ENCODE measurements at places on chromosomes 2 and 18.
A peak's percentile ranks its signal among the peaks of the same experiment; 100 is the strongest.

DNA sequence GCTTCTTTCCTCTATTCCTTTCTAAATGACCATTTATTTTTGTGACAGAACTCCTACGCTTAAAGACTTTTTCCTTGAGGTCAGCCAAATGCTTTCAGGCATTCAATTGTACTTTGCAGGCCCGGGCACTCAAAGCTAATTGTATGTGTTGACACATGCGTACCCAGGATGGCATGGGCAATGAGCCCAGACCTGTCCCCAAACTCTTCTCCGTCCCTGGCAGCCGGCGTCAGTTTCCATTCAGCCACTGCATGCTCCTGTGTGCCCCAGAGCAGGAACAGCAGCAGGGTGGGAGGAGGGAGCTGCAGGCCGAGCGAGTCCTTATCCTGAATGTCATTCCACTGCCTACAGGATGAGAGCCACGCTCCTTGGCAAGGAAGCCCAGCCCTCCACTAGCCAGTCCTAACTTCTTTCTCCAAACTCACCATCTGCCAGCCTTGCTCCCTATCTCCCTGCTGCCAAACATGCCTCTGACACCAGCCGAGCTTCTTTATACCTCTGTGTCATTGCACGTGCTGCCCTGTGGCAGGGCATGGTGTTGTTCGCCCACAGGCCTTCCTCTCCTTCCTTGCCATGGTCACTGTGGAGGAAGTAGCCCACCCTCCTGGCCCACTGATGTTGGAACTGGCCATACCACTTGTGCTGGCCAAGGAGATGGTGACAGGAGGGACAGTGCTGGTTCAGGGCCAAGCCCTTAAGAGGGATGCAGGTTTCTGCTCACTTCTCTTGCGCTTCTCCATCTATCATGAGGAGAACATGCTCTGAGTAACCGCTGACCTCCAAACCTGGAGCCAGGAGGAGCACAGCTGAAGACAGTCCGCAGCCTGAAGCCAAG, 116.9 kb upstream of the FHL2 start:
- DNase-seq = no peak

- no peak for DNase-seq
These were observed 442.5 kb downstream of the LRATD1 start for GRCh38 chr2:15074751-15075700.

DNA sequence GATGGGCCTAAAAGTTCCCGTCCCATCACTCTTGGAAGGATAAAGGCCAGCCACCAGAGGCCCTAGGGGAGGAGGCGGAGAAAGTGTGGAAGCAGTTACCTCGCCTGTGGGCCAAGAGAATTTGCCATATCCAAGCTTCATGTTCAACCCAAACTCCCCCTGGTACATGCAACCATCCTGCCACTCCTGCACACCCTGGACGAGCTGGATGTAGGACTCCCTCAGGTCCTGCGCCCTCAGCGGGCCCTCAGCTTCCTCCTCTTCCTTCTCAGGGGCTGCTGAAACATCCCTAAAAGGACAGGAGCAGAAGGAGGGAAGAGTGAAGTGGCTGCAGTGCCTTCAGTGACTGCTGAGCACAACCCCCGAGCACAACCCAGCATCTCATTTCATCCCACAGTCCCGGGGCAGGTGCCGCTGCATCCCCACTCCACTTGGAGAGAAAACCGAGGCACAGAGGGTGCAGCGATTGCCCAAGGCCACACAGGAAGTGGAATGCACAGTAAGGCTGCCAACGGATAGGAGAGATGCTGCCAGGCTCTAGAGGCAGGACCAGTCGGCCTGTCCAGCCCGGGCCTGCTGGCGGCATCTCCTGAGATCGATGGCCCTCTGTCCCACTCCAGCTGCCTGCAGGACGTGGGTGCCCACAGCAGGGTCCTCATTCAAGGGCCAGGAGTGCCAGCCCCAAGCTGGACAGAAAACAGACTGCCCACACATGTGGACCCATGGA, 2.9 kb downstream of the ANKMY1 start:
- DNase-seq = no peak

- DNase-seq = no peak
These were observed 79.7 kb downstream of the GREB1L start for GRCh38 chr18:21321711-21322110.

- DNase-seq = no peak
These were observed 50.6 kb upstream of the ITSN2 start for GRCh38 chr2:24410976-24411375.

DNA sequence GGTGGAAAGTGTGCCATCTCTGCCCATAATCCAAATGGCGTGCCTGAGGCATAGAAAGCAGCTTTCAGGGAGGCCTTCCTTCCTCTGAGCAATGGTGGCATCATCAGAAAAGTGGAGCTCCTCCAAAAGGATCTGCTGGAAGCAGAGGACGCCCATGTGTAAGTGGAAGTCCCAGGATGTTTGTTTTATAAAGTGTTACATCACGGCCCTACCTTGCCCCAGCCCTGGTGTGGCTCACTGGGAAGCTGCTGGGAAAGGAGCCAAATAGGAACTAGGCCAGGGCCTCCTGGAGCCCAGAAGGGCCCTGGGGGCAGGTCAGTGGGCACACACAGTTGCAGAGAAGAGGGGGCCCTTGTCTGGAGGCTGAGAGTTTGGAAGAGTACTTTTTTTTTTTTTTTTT, 4.2 kb upstream of the ODC1 start:
- no peak for DNase-seq

DNA sequence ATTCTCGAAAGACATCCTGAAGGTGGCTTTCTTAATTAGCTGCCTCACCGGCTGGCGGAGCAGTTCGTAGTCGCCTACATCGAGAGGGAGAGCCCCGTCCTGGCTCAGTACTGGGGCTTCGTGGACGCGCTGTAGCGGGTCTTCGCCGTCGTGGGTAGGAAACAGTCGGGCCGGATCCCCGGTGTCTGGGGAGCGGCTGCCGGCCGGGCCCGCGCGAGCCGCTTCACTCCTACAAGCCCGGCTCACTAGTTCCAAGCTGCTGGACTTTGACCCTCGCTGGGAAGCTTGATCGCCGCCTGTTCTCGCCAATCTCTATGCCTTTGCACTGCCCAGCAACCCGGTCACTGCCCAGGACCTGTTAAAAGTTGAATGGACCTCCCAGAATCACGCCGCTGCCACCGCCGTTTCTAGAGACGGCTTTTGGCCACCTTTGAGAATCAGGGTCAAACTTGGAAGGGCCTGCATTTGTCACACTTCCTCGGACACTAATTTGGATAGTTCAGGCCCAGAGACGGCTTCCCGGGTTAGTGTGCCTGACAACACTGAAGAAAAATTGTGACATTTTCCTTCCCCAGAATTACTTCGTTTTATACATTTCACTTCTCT, 41.4 kb upstream of the AKAIN1 start:
- DNase-seq = peak; percentile 47

GRCh38 chr18:61694236-61694635, 198.6 kb downstream of the RNF152 start:
- no peak for DNase-seq

DNA sequence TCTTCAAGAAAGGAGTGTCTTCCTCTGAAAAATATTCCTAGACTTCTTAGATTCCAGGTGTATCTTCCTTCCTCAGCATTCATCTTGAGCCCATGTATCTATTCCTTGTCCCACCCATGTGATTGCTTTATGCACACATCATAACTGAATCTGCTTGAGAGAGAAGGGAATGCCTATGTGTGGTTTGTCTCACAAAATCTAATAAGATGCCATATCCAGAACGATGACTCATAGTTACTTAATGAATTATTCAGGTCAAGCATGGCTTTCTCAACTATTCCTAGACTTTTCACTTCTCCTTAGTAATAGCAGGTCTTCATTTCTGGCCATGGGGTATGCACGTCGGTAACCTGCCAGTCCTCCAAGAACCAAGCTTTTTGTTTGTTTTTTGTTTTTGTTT, 121.8 kb downstream of the SETBP1 start:
- DNase-seq = no peak

DNA sequence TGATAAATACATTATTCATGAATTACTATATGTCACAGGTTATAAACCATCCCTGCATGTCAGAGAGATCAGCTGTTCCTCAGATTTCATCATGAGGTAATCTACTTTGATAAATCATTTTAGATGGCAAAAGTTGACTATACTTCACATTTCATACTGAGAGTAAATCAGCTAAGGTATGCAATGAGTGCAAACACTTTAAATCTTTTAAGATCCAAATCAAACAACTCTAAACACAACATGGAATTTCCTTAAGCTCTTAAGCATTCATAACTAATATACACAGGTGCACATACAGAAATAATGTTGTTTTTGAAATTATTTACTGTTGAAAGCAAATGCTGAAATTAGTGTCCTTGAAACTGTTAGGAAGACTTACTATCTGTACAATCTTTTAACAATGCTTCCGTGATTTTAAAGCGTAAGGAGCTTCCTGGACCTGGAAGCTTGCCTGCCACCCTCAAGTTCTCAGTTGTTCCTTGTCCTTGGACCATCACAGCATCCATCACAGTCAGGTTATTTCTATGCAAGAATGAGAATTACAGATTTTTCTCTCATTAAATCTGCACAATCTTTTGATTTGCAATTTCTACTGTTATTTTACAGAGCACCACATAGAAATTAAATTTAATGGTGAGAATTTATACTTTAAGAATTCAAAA, 83.2 kb downstream of the ZAP70 start:
- DNase-seq = no peak

GRCh38 chr2:159030674-159031380, 62.4 kb downstream of the TANC1 start:
- no peak for DNase-seq

Data from activated naive CD4-positive, alpha-beta T cell treated with anti-CD3 and anti-CD28 coated beads, Interleukin-2, amount 50 U/mL, for 16 hours (primary cell).